ENCODE measurements at places on chromosomes 16 and 17.

GRCh38 chr16:85536073-85536410 lies 77.1 kb upstream of the GSE1 start:
- DNase-seq, result peak; percentile 34

DNA sequence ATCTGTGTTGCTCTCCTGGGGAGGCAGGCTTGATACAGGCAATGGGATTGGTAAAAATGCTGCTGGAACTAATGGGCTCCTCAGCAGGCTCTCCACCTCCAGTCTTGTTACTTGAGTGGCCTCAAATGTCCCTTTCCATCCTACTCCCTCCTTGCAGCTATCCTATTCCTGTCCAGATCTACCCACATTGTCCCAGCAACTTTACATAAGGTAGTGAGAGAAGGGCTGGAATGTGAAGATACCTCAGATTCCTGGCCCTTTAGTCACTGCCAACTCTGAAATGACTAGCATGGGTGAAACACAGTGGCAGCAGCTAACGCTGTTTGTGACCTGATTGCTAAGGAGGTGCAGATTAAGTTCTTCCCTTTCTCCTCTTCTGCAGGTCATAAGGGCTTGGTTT lies 210.1 kb upstream of the HS3ST4 start:
- DNase-seq, result no peak

- peak; percentile 71 for DNase-seq
Measured at GRCh38 chr17:64001763-64002529, 3.8 kb downstream of the PRR29 start.

DNA sequence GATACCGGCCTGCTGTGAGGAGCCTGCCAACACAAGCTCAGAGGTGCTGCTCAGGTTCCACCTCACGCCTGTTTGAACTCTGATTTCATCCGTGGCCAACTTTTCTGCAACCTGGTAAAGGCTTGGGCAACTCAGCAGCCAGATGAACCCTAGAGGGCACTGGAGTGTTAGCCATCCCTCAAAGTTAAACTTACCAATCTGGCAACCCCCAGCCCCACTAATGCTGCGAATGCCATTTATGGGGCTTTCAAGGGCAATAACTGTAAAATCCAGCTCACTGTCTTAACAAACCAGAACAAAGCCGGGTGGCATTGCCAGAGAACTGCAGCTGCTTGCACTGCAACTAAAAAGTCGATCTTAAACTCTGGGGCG lies 105.5 kb downstream of the AXIN2 start:
- DNase-seq, result no peak

DNA sequence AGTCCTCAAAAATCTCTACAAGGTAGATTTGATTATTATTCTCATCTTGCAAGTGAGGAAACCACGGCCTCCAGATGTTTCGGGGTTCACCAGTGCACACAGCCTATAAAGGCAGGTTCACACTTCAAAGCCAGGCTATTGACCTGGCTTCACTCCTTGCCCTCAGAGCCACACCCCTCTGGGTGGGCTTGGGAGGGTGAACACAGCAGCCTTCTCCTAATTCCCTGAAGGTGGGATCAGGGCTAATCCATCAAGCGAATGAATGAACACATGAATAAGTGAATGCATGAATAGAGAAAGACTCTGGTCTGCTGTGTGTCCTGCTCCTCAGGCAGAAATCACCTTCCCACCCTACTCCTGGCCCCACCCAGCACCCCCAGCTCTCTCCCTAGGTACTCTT lies 139.0 kb downstream of the CYLD start:
- DNase-seq, result no peak

- no peak for DNase-seq
Measured at GRCh38 chr16:19382887-19383816, 34.5 kb upstream of the TMC5 start.

DNA sequence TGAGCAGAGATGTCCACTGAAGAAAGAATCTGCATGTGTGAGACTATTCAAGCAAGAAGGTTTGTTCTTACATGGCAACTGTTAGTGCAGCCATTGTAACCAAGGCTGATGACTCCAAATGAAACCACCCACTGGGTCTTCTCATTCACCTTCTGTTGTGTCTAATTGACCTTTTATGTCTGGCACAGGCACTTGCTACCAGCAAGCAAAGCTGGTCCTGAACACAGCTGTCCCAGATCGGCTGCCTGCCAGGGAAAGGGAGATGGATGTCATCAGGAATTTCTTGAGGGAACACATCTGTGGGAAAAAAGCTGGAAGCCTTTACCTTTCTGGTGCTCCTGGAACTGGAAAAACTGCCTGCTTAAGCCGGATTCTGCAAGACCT lies 3.6 kb downstream of the CDC6 start:
- no peak for DNase-seq

- DNase-seq, result no peak
Measured at GRCh38 chr16:75114179-75114945, 2.2 kb downstream of the LDHD start.
